ENCODE measurements at places on chromosomes 7 and 10.

DNA sequence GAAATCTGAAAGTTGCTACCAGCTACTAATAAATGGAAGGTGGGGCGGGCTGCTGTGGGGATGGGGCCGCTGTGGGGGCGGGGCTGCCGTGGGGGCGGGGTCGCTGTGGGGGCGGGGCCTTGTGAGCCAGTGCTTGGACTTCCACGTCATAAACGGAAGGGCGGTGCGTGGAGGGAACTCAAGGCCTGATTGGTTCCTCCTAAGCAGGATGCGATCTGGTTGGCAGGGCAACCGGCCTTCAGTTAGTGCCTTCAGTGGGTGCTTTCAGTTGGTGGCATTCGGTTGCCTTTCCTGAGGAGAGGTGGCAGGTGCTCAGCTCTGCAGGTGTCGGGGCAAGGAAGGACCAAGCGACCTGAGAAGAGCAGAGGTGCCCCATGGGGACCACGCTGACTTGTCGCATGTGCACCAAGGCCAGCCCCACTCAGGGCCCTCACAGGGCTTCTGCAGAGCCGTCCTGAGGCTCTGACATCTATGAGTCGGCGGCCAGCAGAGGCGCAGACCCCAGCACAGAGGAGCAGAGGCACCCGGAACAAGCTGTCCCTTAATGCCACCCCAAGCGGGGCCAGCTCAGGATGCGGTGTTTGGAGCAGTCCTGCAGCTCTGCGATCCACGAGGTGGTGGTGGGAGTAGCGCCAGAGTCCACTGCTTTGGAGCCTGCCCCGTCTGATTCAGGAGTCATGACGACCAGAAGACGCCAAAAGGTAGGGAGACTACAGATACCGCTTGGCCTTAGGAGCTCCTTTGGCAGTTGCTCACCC lies 54.4 kb upstream of the PDSS1 start:
- no peak for DNase-seq

DNA sequence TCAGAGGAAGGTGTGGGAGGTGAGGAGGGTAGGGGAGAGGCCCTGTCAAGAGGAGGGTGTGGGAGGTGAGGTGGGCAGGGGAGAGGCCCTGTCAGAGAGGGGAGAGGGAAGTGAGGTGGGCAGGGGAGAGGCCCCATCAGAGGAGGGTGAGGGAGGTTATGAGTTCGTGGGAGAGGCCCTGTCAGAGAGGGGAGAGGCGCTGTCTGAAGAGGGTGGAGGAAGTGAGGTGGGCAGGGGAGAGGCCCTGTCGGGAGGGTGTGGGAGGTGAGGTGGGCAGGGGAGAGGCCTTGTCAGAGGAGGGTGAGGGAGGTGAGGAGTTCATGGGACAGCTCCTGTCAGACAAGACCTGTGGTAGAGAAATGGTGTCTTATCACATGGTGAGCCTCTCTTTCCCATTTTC lies 74.4 kb downstream of the INPP5A start:
- no peak for DNase-seq

DNA sequence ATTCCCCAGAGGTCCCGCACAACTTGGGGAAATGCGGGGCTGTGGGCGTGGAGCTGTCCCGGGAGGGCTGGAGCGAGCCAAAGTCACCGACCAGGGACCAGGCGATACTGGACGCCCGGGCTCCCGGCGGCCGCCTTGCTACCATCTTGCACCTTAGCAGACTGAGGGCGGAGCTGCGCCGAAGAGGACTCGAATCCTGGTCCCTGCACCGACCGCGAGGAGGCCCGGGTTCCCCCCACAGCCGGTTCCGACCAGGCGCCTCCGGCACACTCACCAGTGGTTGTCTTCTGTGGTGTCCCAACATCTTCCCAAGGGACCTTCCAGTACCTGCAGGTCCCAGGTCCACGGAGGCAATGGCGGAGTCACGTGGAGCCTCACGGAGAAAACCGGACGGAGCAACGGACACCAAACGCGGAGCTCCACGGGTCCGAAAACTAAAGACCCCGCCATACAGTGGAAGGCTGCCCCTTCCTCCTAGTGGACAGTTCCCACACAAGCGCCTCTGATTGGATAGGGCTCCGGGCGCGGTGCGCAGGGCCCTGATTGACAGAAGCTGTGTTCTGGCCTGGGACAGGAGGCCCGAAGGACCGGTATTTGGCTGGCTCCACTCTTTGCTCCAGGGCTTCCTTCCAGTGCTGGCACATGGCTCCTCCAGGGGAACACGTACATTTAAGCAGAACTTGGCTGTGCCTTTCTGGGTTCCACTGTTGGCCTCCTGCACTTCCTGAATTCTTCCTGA lies 124.6 kb upstream of the ZNF479 start:
- no peak for DNase-seq

DNA sequence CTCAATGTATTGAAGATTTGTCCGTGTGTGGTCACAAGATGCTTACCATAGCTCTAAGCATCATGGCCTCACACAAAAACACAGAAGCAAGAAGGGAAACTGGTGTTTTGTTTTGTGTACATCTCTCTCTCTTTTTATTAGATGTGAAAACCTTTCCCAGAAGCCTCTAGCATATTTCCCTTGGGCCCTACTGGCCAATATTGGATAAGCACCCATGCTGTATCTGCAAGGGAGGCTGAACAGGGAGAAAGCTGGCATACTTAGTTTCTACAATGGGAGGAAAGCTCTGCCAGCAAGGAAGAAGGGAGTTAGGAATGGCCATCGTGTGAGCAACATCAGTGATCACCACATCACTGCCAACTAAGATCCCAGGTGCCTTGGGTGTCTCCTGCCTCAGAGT lies 9.6 kb upstream of the NAMPT start:
- DNase-seq: no peak

- no peak for DNase-seq
Measured at GRCh38 chr7:2140216-2141020, 92.3 kb downstream of the MAD1L1 start.

- DNase-seq: no peak
Measured at GRCh38 chr10:120607016-120607709, 150.1 kb downstream of the PLPP4 start.

- no peak for DNase-seq
Measured at GRCh38 chr10:11875494-11876281, 52.5 kb downstream of the PROSER2 start.

- DNase-seq: no peak
Measured at GRCh38 chr10:124802313-124802675, 675 bp downstream of the ABRAXAS2 start.

DNA sequence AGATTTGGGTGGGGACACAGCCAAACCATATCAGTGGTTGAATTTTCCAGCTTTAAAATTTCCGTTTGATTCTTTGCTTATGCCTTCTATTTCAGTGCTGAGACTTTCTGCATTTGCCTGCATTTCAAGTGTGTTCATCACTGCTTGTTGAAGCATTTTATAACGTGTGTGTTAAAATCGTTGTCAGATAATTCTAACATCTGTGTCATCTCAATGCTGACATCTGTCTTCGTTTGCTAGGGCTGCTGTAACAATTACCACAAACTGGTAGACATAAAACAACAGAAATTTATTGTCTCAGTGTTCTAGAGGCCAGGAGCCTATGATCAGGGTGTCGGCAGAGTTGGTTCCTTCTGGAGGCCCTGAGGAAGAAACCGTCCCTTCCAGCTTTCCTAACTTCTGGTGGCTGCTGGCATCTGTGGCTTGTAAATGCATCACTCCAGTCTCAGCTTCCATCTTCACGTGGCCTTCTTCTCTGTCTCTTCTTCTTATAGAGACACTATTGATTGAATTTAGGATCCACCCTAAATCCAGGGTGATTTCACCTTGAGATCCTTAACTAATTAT lies 71.1 kb upstream of the SDK1 start:
- no peak for DNase-seq

DNA sequence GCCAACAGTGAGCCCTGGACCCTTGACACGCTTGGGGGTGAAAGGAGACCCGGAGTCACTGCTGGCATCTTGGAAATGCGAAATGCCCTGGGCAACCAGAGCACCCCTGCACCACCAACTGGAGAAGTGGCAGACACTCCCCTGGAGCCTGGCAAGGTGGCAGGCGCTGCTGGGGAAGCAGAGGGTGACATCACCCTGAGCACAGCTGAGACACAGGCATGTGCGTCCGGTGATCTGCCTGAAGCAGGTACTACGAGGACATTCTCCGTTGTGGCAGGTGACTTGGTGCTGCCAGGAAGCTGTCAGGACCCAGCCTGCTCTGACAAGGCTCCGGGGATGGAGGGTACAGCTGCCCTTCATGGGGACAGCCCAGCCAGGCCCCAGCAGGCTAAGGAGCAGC lies 98.5 kb downstream of the TACC2 start:
- no peak for DNase-seq

DNA sequence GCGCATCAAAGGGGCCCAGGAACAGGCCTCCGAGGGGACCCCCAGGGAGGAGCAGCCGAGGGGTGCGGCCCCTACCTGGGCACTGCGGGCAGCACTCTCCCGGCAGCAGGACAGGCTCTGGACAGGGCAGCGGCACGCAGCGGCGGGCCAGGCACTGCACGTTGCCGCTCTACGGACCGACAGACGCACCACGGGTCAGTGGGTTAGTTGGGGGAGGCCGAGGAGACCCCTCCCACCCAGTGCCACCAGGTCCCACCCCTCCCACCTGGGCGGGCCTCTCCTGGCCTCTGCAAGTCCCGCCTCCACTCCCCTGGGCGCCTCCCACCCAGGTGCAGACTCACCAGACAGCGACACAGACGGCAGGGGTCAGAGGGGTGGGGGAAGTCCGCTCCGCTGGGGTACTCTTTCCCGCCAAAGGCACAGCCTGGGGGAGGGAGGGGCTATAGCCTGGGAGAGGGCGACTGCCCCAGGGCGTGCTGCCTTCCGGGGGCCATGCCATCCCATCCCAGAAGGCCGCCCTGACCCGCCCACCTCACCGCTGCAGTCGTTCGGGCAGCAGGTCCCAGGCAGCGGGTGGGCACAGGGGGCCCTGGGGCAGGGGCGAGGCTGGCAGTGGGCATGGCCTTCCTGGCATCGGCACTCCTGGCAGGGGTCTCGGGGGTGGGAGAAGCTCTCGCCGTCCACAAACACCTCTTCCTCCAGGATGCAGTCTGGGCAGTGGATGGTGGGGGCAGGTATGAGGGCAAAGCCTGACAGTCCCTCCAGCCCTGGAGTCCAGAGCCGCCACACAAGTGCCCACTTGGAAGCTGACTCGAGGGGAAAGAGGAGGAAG lies 19.2 kb downstream of the KCP start:
- DNase-seq: no peak

GRCh38 chr7:131767591-131767990 lies 211.2 kb upstream of the PODXL start:
- no peak for DNase-seq

GRCh38 chr7:101265622-101266516 lies 21.0 kb upstream of the FIS1 start:
- DNase-seq: no peak

- no peak for DNase-seq
Measured at GRCh38 chr10:14372606-14373005, 41.9 kb upstream of the FRMD4A start.

- DNase-seq: no peak
Measured at GRCh38 chr7:69568266-69568665, 30.0 kb upstream of the AUTS2 start.

DNA sequence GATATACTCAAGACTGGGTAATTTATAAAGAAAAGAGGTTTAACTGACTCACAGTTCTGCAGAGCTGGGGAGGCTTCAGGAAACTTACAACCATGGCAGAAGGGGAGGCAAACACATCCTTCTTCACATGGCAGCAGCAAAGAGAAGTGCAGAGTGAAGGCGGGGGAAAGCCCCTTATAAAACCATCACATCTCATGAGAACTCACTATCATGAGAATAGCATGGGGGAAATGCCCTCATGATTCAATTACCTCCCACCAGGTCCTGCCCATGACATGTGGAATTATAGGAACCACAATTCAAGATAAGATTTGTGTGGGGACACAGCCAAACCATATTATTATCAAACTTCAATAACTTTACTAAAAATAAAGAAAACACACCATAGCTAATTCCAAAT lies 30.4 kb upstream of the JAZF1 start:
- no peak for DNase-seq

- DNase-seq: no peak
Measured at GRCh38 chr7:6614953-6615722, at the start of gene ZNF853. TSS of gene ZNF853 (plus strand) at chr7:6615610. CDS start at chr7:6616175, 565 bp downstream.

- DNase-seq: peak; percentile 4
Measured at GRCh38 chr10:126749015-126749655, 78.6 kb upstream of the C10orf90 start.

DNA sequence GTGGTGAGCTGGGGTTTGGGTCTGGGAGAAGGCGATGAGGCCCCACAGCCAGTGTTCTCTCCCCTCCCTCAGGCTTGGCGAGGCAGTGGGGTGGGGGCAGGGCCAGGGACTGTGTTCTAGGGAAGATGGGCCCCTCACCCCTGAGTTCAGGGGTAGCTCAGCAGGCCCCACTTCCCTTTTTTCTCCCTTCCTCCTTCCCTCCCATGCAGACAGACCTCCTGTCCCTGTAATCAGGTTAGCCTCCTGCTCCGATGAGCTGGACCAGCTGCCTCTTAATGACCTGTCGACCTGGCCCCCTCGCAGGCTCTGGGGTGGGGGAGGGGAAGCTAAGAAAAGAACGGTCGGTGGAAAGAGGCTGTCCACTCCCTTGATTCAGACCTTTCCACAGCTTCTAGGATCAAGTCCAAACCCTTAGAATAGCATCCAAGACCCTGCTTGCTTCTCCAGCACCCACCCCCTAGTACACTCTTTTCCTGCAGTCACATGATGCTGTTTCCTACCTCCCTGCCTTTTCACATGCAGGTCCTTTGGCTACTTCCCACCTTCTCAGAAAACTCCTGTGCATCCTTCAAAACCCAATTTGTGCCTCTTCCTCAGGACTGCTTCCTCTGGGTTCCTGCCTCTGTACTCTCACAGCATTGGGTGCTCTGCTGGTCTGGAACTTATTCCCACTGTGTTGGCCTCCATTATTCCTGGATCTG lies 64.1 kb downstream of the ZMIZ1 start:
- DNase-seq: no peak

DNA sequence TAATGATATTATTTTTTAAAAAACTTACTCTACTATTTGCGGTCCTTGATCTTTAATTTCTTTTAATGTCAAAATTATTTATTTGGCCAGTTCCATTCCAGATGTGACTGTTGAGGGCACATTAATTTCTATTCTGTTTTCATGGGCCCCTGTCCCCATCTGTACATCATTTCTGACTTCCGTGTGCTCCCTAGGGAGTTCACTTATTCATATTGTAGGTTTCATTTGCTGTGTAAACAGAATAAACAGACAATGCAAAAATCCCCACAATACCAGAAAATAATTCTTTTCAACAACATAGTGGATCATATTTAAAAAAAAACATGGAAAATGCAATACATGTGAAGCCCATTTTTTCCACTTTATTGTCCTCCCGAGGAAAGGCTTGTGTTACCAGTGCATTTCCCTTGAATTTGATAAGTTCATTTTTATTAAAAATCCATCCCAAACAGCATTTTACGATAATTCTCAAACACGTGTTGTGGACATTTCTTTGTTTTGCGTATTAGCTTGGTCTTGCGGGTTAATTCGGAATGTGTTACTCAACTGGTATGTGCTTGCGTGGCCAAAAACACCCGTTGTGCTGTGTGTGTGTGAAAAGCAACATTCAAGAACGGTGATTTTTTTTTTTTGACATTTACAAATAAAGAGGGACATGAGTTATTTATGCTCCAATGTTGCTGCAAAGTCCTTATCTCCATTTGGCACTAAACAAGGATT lies 138.4 kb downstream of the MGMT start:
- DNase-seq: no peak

- no peak for DNase-seq
Measured at GRCh38 chr7:154931906-154932305, 71.0 kb downstream of the PAXIP1 start.
